ENCODE measurements at places on chromosomes 3 and 15.

DNA sequence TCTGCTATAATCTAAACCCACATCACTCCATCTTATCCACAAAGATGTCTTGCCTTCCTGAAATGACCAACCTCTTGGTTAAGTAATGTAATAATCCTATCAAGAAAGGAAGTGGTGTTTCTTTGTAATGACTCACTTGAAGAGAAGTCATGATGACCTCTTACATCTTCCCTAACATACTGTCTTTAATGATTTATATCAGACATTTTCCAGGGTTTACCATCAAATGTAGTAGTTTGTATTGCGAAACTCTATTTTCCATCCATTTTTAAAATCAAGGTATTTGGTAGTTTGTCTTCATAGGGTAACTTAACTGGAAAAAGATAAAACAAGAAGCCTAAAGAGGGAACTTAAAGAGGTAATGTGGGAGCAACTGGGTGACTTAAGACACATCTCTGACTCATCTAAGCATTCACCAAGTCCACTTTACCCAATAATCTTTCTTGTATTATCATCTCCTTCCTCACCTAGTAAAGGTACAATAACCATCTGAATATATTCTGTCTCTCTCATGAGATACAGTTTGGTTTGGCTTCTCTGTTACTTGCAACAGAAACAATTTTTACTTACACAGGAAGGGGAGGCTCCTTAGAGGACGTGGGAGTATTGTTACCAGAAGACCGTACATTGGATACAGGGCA lies 5.7 kb upstream of the MAPK6 start:
- DNase-seq = no peak

- no peak for DNase-seq
These were observed 5.7 kb downstream of the CEP19 start for GRCh38 chr3:196706327-196706726.

- DNase-seq = peak; percentile 67
These were observed 28.5 kb upstream of the CMSS1 start for GRCh38 chr3:99789011-99789721.

- DNase-seq = no peak
These were observed 176.2 kb downstream of the EPHB1 start for GRCh38 chr3:134971306-134971705.

DNA sequence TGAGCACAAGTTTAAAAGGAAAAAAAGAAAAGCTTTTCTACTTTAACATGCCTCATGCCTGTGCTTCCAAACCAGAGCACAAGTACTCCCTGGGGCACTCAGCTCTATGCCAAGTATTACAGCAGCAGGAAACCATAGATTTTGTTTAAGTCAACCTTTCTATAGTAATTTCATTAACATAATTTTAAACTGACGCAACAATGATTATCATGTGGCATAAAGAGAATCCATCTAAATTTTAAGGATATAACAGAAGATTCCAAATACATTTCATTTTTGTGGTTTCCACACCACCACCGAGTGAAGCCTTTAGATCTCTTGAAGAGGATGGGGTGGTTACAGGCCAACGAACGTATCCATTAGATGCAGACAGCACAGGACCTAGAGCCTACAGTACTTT lies 112.1 kb downstream of the TNIK start:
- DNase-seq = no peak

DNA sequence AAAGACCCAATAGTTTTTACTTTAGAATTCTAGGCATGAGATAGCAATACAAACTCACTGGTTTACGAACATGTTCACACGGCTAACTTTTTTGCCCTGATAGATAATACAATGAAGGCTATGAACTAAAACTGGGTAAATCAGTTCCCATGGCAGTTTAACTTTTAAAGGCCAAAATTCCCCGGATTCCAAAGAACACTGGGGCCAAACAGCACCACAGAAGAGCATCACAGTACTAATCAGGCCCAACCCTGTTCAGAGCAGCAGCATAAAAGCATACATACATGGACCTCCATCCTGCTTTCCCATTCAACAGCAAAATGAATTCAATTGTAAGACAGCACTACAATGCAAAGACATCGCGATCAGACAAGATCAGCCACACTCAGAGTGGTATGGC lies 540.3 kb upstream of the CCDC54 start:
- DNase-seq = no peak

- no peak for DNase-seq
These were observed 48.3 kb downstream of the NPTN start for GRCh38 chr15:73584699-73585420.

DNA sequence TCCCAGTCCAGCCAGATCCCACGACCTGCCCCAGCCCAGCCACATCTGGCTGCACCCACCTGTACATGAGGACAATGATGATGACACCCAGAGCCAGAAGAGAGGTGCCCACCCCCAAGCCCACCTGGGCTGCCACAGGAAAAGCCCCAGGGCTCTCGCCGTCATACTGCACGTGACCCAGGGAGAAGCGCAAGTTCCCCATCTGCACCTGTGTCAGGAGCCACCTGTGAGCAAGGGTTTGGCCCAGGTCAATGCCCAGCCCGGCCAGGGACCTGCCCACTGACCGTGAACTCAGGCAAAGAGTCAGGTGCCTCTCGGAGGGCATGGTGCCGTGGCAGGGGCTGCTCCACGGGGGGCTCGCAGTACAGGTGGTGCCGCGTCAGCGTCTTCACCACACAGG lies 16.3 kb downstream of the PLXNB1 start:
- no peak for DNase-seq

GRCh38 chr15:94403331-94403730 lies 172.0 kb downstream of the MCTP2 start:
- no peak for DNase-seq

DNA sequence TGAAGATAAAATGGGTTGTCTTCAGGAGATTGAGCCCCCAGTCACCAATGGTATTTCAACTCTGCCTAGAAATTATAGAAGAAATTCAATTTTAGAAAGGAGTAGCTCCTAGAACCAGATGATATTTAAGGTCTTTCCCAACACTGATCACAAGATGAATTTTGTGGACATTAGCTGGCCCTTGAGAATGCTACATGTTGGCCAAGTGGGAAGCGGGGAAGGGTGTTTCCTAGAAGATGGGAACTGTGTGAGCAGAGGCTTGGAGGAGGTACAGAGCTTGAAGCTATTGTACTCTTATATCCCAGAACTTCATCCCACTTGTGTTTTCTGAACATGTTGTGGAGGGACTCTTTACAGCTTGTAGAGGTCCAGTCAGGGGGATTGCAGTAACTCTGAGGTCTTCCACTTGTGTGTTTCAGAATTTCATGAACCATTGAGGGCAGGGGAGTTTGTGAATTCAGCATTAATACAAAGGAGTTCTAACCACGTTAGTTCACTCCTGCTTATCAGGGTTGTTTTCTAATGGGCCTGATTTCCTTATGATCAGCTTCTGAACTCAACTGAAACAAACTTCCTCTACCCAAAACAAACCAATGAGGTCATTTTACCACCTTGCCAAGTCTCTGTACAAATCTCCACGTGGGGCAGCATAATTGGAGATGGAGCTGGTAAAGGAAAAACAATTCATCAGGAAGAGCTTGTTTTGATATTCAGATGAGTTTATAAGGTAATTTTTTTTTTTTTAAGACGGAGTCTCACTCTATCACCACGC lies 152.6 kb upstream of the TPM1 start:
- DNase-seq = no peak

DNA sequence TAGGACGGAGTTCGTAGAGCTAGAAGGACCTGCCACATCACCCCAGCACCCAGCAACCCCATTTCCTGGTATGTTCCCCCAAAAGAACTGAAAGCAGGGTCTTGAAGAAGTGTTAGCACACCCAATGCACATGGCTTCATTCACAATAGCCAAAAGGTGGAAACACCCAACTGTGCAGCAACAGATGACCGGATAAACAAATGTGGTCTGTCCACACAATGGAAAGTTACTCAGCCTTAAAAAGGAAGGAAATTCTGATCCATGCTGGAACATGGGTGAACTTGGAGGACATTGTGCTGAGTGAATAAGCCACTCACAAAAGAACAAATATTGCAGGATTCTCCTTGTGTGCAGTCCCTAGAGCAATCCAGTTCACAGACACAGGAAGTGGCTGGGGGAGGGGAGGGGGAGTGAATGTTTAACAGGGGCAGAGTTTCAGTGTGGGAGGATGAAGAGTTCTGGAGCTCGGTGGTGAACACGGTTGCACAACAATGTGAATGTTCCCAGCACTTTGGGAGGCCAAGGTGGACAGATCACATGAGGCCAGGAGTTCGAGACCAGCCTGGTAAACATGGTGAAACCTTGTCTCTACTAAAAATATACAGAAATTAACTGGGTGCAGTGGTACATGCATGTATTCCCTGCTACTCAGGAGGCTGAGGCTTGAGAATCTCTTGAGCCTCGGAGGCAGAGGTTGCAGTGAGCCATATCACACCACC lies 157.5 kb downstream of the NUP210 start:
- DNase-seq = no peak

GRCh38 chr3:16426029-16426400 lies 87.5 kb downstream of the RFTN1 start:
- DNase-seq = no peak
